LHCN-M2 (cell line): ENCODE measurements at places on chromosomes 1 and 21. TPM values are rescaled to one million over a fixed set of nuclear protein-coding genes. Genes with fewer than 3 reads are reported as not detected.

GRCh38 chr1:1082776-1083415 lies 8.8 kb upstream of the RNF223 start:
- no peak for DNase-seq

Gene LRIF1
- 20.7 and 24.0 TPM in 2 replicates for total RNA-seq

Gene TNFSF18
- 0.57 and 0.90 TPM in 2 replicates for total RNA-seq

DNA sequence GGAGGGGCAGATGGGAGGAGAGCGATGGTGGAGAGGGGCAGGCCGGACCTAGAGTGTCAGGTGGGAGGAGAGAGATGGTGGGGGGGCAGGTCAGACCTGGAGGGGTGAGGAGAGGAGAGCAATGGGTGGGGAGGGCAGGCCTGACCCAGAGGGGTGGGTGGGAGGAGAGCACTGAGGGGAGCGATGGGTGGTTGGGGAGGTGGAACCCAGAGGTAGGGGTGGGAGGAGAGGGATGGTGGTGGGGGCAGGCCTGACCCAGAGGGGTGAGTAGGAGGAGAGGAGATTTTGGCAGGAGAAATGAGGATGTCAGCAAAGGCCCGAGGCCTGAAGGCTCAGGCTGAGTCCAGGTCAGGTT lies 157.3 kb upstream of the VAMP3 start:
- DNase-seq = no peak

Gene TCEA3
- total RNA-seq = 1.5 TPM in 2 replicates

DNA sequence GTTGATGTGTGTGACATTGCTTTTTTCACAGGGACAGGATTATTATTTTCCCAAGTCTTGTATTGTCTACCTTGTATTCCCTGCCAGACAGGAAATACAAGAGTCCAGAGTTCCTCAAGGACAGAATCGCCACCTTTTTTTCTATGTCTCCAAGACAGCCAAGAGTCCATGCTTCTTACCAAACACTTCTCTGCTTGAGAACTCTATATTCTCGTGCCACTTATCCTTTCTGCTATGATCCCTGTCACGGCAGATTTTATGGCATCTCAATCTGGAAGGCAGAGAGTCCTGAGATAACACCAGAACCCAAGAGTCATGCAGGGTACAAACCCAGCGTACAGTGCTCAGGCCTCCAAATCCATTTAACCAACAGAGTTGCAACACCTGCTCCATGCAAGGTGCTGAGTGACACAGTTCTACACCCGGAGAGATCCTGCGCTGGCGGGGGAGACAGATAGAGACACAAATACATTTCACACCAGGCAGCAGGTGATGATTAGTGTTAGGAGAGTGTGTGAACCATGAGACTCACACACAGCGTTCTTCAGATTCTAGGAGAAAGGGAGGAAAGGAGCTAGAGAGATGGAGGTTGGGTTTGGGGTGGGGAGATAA lies 107.6 kb downstream of the NAV1 start:
- no peak for DNase-seq

DNA sequence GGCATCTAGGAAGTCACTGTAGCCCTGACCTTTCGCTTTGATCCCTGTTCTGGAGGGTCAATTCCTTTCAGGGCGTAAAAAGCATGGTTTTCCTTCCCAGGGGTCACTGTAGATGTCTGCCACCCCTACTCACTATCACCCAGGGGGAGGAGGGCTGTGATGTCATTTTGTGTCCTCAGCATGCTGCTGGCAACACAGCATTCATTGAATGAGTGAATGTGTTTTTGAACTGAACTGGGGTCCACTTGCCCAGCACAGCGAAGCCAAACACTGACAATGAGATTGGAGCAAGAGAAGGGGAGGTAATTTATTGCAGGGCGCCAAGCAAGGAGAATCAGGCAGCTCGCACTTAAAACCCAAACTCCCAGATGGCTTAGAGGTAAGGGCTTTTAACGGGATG lies 78.2 kb upstream of the PGBD5 start:
- no peak for DNase-seq

Gene INSRR
- total RNA-seq = not detected in 2 replicates

DNA sequence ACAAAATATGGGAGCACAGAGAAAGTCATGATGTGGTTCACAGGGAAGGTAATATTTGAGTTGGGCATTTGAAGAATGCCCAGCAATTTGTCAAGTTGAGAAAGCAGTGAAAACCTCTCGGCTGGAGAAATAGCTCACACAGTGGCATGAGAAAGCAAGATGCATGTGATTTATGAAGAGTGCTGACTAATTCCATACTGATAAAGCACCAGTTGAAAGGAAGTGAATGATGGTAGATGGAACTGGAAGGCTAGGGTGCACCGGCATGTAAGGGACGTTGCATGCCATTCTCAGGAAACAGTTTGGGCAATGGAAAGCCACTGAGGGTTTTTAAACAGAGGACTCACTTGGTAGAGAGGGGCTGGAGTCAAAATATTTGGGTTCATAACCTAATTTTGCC lies 53.5 kb upstream of the MTF2 start:
- no peak for DNase-seq
